Osteoblast (primary cell): ENCODE measurements at places on chromosomes 6 and 20.

- DNase-seq = peak; percentile 39
Measured at GRCh38 chr20:50054231-50054547, 58.8 kb downstream of the UBE2V1 start.

- peak; percentile 65 for DNase-seq
Measured at GRCh38 chr6:90595854-90596253, 9.0 kb upstream of the MAP3K7 start.

DNA sequence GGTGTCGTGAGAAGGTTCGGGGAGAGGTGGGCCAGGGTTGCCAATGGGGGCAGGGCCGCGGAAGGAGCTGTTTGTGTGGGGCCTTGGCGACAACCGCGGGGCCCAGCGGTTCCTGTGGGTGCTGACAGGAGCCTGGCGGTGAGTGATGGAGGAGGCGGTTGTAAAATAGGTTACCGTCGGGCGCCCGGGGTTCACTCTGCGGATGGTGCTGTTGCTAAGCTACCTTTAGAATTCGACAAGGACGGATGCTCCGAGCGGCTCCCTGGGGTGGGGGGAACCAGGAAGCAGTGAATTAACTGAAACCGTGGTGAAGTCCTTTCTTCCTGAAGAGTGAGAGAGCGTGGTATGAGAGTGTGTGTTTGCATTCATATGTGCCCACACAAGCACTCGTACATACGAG, 61.7 kb downstream of the CDH22 start:
- DNase-seq = no peak

GRCh38 chr6:73929405-73929804, 233.4 kb downstream of the CD109 start:
- DNase-seq = no peak

- no peak for DNase-seq
Measured at GRCh38 chr6:20969551-20969950, 435.3 kb downstream of the CDKAL1 start.

DNA sequence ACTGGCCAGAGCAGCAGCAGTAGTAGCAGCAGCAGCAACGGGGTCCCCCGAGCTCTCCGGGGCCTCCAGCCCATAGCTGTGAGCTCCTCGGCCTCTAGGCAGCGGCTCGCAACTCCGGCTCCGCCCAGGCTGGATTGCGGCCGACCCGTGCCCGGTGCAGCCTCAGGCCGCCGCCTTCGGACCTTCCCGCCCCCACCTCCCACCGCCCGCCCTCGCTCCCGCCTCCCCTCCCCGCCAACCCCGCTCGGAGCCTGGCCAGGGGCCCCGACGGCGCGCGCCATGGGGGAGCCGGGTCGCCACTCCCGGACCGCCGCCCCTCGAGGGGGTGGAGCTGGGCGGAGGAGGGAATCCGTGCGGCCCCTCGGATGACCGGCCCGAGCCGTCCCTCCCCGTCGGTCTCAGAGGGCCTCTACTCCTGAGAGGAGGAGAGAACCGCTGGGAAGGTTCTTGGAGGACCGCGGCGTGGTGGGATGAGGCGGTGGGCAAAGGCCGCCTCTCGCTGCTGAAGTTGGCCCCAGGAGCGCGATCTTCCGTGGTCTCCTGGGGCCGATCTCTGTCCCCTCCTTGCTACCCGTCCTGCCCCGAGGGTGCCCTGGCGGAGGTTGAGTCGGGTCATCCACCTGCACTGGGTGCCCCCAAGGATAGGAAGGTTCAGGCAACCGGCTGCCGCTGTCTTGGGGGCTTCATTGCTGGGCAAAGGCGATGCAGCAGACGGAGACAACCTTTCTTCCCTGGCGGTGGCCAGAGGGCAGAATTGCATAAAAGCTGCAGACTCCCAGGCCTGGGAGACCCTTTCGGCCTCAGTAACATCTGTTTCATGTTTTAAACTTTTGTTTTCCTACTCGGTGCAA, at the start of gene ADAM33:
Gene ADAM33, minus strand, starts transcription at position 80 of the 851 bp plus-strand sequence. Its CDS starts 6 bp downstream, at position 74.
- DNase-seq = no peak

- no peak for DNase-seq
Measured at GRCh38 chr6:140050101-140050995, 675.9 kb upstream of the CITED2 start.

GRCh38 chr20:45867819-45868176, 10.4 kb downstream of the ZSWIM3 start:
- DNase-seq = peak; percentile 87

- DNase-seq = no peak
Measured at GRCh38 chr6:14442242-14442641, 324.7 kb downstream of the CD83 start.

DNA sequence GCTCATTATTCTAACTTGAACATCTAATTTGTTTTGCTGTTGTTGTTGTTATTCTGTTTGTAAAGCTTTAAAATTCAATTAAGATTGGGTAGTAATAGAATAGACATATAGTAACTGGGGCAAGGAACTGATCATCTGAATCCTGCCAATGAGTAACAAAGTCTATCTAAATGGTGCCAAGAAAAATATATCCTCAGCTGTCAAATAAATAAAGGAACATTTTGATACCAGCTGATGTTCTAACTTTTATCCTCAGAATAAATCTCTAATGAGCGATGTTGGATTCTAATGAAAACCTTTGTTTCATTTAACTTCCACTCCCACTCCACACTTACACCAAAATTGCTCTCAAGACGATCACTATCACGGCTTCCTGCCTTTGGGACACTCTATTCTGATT, 210.9 kb downstream of the TINAG start:
- DNase-seq = no peak

- no peak for DNase-seq
Measured at GRCh38 chr6:33704215-33705066, 7.1 kb downstream of the UQCC2 start.

- DNase-seq = peak; percentile 93
Measured at GRCh38 chr6:37524025-37524969, 24.6 kb upstream of the CCDC167 start.

DNA sequence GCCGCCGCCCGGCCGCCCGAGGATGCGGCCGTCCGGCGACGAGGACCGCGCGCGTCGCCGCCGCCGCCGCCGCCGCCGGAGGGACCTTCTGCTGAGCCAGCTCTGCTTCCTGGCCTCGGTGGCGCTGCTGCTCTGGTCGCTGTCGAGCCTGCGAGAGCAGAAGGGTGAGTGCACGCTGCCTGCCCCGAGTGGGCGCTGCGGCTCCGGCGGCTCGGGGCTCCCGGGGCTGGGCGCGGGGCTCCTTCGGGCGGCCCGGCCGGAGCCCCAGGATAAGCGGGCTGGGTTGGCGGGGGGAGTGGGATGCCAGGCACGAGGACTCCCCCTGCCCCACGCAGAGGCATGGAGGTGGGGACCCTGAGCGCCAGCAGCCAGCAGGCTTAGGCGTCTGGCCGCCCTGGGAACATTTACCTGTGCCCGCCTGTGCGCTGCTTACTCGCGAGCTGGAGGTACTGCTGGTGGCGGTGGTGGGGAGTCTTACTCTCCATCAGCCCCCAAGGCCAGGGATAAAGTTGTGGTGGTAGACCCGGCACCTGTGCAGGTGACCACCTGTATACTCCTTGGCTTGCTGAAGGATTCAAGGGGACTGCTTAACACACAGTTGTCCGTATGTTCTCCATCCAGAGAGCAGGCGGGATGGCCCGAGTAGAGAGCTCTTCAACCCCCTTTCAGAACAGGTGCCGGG, 520 bp downstream of the SLC24A3 start:
- DNase-seq = no peak

DNA sequence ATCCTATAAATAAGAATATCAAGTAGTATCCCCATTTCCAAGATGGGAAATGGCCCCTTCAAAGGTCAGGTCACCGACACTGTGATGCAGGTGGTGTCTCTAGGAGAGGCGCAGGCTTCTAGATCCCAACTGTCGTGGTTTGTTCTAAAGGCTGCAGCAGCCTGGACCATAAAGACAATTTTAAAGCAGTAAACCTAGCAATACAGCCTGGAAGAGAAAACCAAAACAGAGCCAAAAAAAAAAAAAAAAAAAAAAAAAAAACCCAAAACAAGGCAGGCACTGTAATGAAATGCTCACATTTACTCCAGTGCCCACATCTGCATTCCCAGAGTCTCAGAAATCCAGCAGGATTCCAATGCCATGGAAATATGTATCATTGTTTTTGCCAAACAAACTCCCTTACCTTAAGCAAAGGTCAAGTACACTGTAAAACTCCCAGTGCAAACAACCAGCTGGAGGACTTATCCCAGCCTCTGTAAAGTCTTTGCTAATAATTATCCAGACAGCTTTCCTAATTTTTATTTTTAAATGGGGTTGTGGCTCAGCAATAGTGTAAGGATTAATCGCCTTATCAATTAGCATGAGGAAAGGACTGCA, 98.2 kb downstream of the PSMG4 start:
- no peak for DNase-seq

DNA sequence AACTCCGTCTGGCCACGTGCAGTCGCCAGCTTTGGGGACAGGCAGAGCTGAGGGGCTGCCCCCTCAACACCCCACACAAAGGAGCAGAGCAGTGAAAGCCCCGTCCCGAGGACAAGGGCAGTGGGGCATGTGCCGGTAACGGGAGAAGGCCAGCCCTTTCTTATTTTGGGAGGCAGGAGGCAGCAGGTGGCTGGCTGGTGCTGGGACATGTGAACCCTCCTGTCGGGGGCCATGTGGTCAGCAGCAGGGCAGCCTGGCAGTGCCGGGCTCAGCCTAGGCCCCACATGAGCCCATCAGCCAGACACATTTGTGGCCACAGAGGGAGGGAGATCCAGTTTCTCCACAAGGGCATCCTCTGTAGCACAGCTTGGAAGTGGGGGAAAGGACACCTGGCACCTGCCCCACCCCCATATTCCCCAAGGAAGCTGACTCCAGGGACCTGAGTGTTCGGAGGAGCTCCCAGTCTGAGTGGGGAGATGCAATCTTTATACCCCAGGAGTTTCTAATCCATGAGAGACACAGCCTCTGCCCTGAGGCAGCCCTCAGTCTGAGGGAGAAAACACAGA, 137.6 kb downstream of the MRPL14 start:
- DNase-seq = no peak

- DNase-seq = no peak
Measured at GRCh38 chr20:63640086-63640485, 13.1 kb downstream of the STMN3 start.

DNA sequence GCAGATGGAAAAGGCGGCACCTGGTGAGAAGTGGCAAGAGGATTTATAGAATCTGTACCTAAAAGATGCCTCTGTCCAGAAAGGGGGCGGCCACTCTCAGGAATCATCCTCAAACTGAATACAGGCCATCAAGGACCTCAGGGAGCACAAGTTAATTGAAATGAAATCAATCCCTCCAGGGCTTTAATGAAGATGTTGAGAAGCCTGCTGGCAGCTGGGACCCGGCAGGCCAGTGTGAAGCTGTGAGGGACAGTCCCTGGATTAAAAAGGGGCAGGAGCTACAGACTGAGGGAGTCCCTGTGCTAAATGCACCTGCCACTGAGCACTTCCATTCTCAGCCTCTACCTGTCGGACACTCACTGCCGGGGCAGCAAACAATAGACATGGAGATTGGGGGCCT, 107.7 kb upstream of the GGTLC1 start:
- no peak for DNase-seq

DNA sequence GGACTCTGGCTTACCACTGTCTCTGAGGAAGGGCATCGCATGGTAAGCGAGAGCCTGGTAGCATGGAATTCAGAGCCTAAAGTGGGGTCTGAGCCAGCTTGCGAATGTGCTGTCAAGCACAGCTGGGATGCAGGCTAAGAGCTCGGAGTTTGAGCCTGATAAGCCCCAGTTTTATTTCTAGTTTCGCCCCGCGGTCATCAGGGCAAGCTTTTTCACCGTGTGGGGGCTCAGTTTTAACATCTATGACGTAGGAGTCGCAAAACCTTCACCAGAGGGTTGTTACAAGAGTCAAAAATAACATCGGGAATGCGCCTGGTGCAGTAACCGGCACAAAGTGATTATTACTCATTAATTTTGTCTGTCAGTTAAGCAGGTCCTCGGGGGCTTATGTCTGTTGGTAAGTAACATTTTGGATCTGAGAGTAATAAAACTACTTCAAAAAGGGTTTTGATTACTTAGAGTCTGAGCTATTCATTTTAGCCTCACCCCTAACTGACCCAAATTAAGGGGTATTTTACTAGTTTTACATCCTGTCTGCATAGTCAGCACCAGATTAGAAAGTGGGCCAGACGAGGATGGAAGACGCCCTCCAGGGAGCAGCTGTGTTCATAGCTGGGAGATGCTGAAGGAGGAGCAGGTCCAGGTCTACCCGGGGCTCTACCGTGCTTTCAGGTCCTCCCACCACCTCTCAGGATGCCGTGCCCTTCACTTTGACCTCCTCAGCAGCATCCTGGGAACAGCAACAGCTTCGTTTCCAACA, 29.7 kb downstream of the SLC22A23 start:
- no peak for DNase-seq

DNA sequence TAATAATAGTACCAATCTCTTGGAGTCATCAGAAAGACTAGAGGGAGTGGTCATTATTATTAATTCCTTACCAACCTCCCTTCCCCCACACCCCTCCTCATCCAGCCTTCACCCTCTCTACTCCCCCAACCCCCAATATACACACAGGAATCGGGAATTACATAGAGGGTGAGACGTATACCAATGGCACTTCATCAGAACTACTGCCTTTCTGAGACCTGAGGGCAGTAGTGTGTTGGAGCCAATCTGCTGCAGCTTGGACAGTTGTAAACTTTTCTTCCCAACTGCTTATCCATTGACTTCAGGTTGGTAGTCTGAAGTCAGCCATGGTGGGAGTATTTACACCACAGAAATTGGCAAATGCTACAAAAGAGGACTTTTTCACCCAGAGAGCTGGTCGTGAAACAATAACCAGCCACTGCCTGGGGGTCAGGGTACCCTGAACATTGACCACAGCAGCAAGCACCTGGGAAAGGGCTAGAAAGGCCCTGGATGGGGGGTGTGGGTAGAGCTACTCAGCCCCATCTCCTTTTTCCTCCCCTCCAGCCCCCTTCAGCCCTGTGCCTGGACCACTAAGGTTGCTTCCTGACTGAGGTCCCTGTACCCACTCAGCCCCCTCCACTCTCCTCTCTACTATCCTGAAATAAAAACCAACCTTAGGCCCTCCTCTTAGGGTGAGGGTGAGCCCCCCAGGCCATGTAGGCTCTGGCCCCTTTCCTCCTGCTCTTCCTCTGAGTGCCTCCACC, 161.5 kb downstream of the MRPL14 start:
- no peak for DNase-seq

- no peak for DNase-seq
Measured at GRCh38 chr20:51062065-51062464, 39.2 kb upstream of the KCNG1 start.

GRCh38 chr6:157927011-157927410, 54.7 kb upstream of the SYNJ2 start:
- DNase-seq = no peak

GRCh38 chr6:134637847-134638437, 312.0 kb downstream of the ALDH8A1 start:
- no peak for DNase-seq

- no peak for DNase-seq
Measured at GRCh38 chr6:126047648-126048047, 61.3 kb downstream of the TRMT11 start.

- DNase-seq = no peak
Measured at GRCh38 chr6:151112130-151112529, 127.6 kb upstream of the AKAP12 start.

DNA sequence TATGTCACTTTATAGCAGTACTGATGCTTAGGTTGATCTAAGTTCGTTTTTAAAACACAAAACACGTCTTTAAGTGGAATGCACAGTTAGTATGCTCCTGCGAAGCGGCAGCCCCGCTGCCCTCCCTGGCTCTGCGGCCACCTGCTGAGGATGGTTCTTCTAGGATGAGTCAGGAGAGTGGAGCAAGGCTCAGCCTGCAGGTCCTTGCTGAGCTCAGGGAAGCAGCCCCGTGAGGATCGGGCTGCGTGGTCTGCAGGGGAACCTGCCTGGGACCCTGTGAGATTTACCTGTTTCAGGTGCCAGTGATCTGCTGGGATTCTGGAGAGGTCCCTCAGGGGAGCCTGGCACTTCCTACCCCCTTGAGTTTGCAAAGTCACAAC, 57.5 kb downstream of the SYNJ2 start:
- DNase-seq = no peak
